ENCODE measurements at places on chromosomes 16 and 17.

DNA sequence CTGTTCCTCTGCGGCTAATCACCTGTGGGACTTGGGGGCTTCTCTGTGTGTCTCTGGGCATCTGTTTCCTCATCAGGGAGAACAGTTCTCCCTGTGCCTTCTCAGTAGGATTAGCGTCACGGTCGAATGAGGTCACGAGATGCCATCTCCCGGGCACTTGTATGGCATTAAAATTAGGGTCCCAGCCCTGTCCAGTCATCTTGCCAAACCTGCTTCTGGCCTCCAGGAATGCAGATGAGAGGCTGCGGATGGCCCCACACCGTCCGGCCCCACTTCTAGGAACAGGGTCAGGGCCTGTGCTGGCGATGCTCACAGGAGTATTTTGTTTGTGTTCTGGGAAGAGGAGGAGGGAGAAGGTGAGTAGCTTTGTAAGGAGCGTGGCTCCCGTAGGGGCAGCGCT is 58.5 kb downstream of the OR1D5 start:
- no peaks in the 10 kb centered on the region for H3K27me3 ChIP-seq
- peak overlapping the region; percentile 34 for H3K4me3 ChIP-seq
- H3K27ac ChIP-seq = peak overlapping the region; percentile 61
- peaks cover 22% of the 10 kb centered on the region for H3K36me3 ChIP-seq

DNA sequence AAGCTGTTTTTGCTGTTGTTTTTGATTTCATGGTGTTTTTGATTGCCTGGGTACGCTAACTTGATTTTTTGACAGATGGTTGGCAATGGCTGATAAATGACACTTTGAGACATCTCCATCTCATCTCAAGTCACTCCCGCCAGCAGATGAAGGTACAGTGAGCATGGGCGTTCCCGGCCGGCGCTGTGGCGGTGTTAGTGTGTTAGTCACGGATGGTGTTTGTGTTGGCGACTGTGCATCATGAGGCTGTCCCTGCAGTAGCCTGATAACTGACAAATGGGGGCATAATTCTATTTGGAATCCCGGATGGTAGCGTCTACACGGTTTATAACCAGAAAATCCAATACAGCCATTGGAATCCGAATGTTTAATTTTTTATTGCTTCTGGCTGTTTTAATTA is 81.6 kb upstream of the ZNF750 start:
- no peak overlapping the region for H3K4me3 ChIP-seq
- peaks cover 11% of the 10 kb centered on the region for H3K36me3 ChIP-seq
- no peak for DNase-seq
- H3K4me1 ChIP-seq = no peaks in the 10 kb centered on the region

DNA sequence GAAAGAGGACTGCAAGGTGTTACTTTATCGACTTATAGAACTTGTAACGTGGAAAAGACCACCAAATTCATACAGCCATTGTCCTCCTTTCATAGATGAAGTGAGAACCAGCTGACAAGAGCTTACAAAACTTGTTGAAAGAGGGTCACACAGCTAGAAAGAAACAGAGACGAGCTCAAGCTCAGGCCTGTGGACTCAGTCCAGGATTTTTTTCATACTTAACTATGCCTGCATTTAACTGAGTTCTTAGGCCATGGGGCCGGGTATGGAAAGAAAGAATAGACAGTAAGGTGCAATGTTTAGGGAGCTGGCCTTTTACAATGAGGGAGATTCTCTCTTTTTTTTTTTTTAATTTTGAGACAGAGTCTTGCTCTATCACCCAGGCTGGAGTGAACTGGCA is 106.1 kb downstream of the ADAMTS18 start:
- H3K27me3 ChIP-seq = no peaks in the 10 kb centered on the region
- H3K27ac ChIP-seq = no peak overlapping the region
- no peaks in the 10 kb centered on the region for H3K36me3 ChIP-seq
- no peaks in the 10 kb centered on the region for H3K4me1 ChIP-seq
- DNase-seq = no peak
- H3K4me3 ChIP-seq = no peak overlapping the region

DNA sequence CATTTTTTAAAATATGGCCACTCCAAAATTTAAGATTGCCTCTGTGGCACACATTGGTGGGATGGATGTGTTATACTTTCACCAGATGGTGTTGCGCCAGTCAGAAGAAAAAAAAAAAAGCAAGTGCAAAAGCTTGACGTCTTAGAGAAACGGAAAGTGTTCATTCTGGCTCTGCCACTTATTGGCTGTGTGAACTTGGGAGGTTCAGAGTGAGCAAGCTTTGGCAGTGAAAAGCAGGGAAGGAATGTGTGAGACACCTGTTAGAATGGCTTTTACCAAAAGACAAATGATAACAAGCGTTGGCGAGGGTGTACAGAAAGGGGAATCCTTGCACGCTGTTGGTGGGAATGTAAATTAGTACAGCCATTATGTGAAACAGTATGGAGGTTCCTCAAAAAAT is 298.0 kb downstream of the TMEM114 start:
- no peak overlapping the region for H3K4me3 ChIP-seq
- no peak for DNase-seq
- peaks cover 12% of the 10 kb centered on the region for H3K27me3 ChIP-seq
- no peaks in the 10 kb centered on the region for H3K36me3 ChIP-seq
- H3K4me1 ChIP-seq = no peaks in the 10 kb centered on the region
- no peak overlapping the region for H3K27ac ChIP-seq

DNA sequence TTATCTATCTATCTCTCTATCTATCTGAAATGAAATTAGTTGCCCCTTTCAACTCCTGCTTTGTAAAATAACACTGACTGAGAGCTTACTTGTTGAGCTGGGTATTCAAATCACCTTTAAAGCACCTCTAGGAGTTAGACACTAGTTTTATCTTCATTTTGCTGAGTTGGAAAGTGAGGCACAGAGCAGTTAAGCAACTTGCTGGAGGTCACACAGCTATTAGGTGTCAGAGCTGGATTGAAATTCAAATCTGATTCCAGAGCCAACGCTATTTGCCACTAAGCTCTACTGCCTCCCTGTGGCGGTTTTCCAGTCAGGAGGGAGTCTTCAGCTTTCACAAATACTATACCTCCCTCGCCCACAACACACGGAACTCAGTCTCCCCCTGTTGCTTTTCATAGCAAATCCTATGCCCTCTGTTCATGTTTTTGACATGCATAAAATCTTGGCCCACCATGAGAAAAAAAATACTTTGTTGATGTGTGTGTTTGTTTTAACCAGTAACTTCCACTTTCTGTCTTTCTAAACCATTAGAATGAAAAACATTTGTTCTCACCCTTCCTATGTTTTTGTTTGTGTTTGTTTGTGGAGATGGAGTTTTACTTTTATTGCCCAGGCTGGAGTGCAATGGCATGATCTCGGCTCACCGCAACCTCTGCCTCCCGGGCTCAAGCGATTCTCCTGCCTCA is 74.8 kb upstream of the SMURF2 start:
- no peaks in the 10 kb centered on the region for H3K27me3 ChIP-seq
- H3K27ac ChIP-seq = no peak overlapping the region
- no peaks in the 10 kb centered on the region for H3K36me3 ChIP-seq
- peak; percentile 58 for DNase-seq

DNA sequence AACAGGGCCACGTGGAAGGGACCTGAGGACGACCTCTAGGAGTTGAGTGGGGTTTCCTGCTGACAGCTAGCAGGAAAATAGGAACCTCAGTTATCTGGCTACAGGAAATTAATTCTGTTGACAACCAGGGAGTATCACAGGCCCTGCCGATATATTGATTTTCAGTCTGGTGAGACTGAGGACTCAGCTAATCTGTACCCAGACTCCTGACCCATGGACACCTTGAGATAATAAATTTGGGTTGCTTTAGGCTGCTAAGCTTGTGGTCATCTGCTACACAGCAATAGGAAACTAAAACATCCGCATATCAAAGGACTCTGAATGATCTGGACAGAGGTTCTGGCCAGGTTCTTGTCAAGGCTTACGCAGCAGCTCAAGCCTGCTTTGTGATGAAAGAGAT is 80.8 kb upstream of the CNEP1R1 start:
- H3K27me3 ChIP-seq = peaks cover 53% of the 10 kb centered on the region
- no peaks in the 10 kb centered on the region for H3K36me3 ChIP-seq
- no peaks in the 10 kb centered on the region for H3K4me1 ChIP-seq
- no peak overlapping the region for H3K27ac ChIP-seq

GRCh38 chr17:74678541-74678940 is 34.2 kb downstream of the CD300LF start:
- H3K4me1 ChIP-seq = no peaks in the 10 kb centered on the region
- H3K4me3 ChIP-seq = no peak overlapping the region
- H3K27ac ChIP-seq = no peak overlapping the region
- DNase-seq = no peak

DNA sequence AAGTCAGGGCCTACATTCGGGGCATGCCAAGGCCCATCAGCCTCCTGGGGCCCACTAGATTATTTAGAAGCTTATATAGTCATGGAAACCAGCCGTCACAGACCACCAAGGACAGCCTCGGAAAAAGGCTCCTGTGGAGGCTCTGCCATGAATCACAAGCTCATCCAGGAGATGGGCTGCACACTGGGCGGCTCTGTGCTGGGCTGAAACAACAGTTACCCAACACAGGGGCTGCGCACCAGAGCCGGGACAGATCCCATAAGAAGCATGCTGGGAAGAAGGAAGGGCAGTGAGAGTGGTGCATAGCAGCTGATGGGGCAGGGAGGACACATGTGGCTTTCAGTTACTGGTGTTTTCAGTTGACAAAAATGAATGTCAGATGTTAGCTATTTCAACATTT is 67.7 kb upstream of the GSG1L start:
- DNase-seq = no peak
- no peak overlapping the region for H3K27ac ChIP-seq
- H3K4me1 ChIP-seq = no peaks in the 10 kb centered on the region
- no peak overlapping the region for H3K4me3 ChIP-seq
- H3K27me3 ChIP-seq = no peaks in the 10 kb centered on the region
- H3K36me3 ChIP-seq = peaks cover 58% of the 10 kb centered on the region
